ENCODE measurements at places on chromosomes 5 and 9.
A peak's percentile ranks its signal among the peaks of the same experiment; 100 is the strongest.

GRCh38 chr5:158773161-158773560 lies 326.6 kb downstream of the EBF1 start:
- no peak for DNase-seq

- DNase-seq = peak; percentile 48
These were observed 120.5 kb upstream of the NEK6 start for GRCh38 chr9:124137009-124137943.

DNA sequence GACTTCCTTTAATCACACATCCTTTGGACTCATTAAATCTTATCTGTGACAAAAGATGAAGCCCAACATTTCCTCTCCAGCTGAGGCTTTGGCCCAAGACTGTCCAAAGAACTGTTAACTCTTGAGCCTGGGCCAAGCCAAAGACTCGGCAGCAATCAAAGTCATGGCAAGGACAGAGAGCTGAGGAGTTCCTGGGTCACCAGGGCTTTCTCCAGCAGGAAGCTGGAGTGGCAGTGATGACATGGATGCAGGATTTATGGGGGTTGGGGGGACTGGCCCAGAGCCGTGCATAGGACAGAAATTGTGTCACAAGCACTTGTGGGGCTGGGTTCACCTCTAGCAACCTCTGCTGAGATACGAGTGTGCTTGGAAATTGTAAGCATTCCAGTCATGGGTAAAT lies 440.3 kb downstream of the PLK2 start:
- DNase-seq = no peak

DNA sequence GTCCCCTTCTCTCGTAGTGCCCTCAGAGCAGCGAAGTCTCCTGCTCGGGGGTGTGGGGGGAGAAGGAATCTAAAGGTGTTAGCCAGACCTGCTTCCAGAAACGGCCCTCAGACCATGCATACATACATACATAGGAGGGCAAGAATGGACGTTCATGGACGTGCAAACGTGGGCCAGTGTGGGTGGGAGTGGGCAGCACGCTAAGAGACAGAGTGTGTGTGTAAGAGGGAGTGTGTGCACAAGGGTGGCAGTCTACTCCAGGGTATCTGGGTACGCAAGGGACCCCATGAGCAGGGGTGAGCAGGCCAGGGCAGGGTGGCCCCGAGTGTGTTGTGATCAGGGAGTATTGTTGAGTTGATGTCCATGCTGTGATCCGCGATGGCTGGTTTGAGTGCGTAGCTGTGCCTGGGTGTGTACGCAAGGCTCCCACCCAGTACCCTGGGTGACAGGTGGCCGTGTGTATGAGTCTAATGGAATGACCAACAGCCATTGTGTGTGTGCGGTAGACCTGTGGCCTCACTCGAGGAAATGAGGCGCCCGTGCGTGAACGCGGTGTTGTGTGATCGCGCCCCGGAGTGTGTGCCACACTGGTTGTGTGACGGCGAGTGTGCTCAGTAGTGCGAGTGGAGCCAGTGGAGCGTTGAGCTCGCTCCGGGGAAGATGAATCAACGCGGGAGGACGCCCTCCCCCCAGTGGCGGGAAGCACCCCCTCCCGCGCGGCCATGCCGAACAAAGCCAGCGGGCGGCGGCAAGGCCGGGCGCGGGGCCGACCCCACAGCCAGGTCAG lies 826 bp downstream of the GPRIN1 start:
- no peak for DNase-seq

DNA sequence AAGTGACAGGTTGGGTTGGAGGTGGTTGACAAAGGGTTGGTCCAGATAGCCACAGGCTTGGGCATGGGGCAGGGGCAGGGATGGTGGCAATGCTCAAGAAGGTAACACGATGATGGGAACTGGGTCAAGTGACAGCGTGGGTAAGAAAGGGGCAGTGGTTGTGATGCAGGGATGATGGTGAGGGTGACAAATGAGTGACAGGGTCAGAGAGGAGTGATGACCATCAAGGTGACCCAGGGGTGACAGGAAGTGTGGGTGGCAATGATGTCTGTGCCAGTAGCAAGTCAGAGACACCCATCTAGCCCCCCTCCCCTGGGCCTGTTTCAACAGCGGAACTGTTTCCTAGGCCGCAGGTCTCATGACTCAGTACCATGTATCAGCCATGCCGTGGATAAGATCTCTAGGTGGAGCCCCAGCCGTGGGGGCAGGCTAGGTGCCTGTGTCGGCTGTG lies 20.5 kb downstream of the AQP3 start:
- DNase-seq = no peak

DNA sequence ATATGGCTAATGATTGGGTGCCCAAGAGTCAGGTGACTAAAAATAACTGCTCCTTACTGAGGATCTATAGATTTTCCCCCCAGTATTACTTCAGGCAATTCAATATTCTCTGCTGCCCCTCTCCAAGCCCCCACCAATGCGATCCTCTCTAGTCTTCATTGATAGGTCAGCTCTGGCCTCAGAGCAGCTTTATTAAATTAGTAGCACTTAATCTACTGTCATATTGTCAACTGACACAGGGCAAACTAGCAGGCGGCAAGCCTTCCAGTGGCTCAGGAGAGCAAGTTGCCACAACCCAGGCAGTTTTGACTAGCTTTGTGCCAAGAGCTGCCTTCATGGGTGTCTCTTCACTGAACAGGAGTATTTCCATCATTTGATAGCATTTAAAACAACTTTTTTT lies 462.9 kb downstream of the BNC2 start:
- DNase-seq = no peak
